ENCODE measurements at places on chromosomes 16 and 17.
A peak's percentile ranks its signal among the peaks of the same experiment; 100 is the strongest.

GRCh38 chr16:71853413-71853812, 7.6 kb downstream of the ATXN1L start:
- DNase-seq = no peak

- no peak for DNase-seq
Observed at GRCh38 chr16:68466174-68466573, 17.9 kb upstream of the SMPD3 start.

GRCh38 chr17:61986898-61987297, 59.1 kb upstream of the INTS2 start:
- DNase-seq = no peak

GRCh38 chr17:62725791-62726249, 82.3 kb downstream of the MARCHF10 start:
- no peak for DNase-seq

DNA sequence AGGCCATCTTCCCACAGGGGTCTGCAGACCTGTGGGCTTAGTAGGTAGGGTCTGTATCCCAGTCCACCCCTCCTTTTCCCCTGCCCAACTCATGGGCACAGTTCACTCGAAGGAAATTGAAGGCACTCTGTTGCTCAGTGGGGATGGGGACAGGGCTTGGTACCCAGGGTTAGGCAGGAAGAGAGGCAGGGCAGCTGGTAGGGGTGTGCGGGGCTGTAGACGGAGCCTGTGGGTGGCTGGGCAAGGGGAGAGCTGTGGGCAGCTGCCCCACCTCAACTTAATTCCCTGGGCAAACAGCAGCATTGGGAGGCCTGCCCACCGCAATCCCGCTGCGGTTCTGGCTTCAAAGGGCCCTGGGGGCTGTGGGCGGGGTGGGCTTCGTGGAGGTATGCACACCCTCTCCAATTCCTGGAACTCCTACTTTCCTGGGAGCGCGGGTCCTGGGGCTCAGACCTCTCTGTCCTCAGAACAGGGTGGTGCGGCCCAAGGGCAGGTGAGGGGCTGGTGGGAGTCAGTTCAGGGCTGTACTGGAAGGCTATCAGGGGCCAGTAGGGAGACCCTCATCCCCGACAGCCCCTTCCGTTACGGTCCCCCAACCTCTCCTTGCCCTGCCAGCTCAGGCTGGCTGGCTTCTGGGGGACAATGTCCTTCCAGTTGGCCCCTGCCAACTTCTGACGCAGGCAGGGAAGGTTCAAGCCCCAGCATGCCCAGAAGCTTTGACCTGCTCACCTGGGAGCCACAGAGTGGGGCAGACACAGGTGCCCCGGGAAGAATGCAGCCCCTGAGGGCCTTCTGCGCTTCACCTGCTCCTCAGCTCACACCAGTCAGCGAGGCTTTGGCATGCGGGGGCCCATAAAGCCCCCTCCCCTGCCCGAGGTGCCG, 9.1 kb downstream of the FOXJ1 start:
- no peak for DNase-seq

GRCh38 chr16:27243725-27244362, 24.7 kb downstream of the NSMCE1 start:
- DNase-seq = no peak

DNA sequence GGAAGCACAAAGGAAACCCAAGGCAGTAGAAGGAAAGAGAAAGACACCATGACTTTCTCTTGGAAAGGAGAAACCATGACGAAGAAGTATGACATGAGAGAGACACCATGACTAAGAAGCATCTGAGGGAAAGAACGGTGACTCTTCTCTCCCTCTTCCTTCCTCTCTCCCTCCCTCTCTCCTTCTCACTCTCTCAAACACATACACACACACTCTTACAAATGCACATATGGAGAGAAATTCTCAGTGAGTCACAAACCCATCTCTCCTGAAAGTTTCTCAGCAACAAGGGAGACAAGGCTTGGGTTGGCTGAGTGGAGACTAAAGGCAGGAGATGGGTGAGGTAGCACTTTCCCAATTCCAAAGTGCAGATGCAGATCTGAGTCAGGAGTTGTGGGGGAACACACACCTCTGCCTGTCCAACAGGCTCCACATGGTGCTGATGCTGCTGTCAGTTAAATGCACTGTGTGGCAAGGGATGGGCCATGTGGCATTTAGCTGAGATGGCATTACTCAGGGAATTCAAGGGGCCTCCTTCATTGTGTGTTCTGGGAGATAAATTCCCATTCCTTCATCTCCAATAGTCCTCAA, 336.7 kb upstream of the C16orf82 start:
- no peak for DNase-seq

GRCh38 chr16:67979955-67980678, at the start of gene DPEP3:
Gene DPEP3 (minus strand): TSS chr16:67980499. CDS start chr16:67980380, 119 bp downstream.
- DNase-seq = no peak

DNA sequence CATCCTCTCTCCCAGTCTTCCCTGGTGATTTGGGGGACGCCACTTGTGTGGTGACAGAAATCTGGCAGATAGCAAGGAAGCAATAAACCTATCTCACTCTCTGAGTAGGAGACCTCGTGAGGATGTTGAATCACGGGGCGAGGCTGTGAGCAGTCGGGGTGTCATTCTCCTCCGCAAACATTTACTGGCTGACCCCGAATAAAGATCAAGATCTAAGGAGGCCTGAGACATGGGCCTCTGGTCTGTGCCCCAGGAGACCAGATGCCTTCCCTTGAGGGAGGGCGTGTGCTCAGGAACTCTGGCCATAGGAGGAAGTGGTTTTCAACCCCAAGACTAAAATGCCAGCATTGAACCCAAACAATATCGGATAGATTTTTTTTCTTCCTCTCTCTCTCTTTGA, 53.1 kb downstream of the FOXL1 start:
- no peak for DNase-seq

DNA sequence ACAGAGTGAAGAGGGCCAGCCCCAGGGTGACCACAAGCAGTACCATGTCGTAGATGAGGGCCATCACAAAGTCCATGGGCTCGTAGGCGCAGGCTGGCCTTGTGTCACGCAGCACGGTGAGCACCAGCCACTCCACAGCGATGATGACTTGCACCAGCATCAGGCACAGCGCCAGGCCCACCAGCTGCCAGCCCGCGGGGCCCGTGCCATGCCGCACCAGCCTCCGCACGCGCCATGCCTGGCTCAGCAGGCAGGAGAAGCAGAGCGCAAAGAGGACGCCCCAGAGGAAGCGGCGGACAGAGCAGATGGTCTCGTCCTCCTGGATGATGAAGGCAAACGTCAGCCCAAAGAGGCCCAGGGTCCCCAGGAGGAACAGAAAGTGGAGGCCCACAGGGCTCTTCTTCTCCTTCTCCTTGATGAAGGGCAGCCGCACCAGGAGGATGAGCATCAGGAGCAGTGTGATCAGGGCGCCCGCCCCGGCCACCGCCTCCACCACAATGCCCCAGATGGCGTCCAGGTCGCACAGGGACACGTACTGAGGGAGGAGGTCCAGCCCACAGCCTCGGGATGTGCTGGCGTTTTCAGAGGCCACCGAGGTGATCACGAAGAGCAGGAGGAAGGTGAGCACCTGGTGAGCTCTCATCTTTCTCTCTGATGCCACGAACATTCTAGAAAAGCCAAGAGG, 12.3 kb downstream of the GPRC5B start:
- peak; percentile 92 for DNase-seq

DNA sequence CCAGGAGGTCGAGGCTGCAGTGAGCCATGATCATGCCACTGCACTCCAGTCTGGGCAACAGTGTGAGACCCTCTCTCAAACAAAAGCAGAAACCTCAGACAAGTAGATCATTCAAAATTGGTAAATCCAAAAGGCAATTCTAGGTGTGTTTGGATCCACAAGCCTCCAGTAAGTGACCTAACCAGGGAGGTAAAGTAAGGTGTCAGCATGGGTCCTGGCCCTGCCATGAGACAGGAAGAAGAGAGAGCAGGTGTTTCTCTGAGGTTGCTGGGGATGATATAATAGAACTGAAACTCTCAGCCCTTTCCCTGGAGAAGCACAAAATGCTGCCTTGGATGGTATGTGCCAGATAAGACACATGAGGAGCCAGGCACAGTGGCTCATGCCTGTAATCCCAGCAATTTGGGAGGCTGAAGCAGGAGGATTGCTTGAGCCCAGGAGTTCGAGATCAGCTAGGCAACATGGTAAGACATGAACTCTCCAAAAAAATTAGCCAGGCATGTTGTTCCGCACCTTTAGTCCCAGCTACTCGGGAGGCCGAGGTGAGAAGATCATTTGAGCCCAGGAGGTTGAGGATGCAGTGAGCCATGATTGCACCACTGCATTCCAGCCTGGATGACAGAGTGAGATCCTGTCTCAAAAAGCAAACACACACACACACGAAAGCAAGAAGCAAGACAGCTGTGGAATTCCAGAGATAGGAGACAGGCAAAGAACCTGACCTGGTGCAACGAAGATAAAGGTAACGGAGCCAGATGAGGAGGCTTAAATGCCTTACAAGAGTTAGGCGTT, 6.5 kb downstream of the TM4SF5 start:
- no peak for DNase-seq

GRCh38 chr17:47896672-47897490, 845 bp downstream of the SP2 start:
- DNase-seq = no peak

- DNase-seq = no peak
Observed at GRCh38 chr16:51157698-51158097, 6.6 kb upstream of the SALL1 start.

GRCh38 chr16:51201604-51202003, 50.5 kb upstream of the SALL1 start:
- no peak for DNase-seq

GRCh38 chr17:75998327-75998795, 2.3 kb upstream of the CDK3 start:
- DNase-seq = no peak

DNA sequence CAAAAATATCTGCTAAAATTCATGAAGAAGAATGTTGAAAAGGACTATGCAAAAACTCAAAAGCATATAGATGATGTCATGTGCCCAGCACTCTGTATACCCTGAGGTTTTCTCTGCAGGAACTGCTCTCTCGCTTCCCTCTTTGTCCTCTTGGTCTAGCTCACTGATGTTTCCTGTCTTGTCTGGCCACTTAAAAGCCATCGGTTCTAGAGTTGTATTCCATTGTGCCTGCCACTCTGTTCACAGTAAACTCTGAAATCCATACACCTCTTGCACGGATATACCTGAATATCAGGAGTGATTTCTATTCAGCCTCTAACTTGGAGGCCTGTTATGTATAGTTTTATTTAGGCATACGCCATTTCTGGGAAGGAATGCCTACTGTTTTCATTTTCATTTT, 101.0 kb upstream of the CNTNAP4 start:
- no peak for DNase-seq

DNA sequence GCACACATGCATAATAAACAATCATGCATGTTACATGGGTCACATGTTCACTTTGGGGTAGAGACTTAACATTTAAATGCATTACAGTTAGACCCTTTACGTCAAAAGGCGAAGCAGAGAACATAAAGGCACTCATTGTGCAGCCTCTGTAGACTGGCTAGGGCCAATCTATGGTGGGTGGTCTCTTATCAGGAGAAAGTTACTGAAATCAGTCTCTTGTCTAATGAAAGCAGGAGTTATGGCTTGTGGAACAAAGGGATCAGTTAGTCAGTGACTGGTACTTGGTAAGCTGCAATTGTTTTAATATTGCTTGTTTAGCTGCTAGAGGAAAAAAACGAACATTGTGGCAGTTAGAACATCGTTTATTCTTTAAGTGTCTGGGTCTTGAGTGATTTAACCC, 1.4 kb upstream of the CNEP1R1 start:
- DNase-seq = no peak

DNA sequence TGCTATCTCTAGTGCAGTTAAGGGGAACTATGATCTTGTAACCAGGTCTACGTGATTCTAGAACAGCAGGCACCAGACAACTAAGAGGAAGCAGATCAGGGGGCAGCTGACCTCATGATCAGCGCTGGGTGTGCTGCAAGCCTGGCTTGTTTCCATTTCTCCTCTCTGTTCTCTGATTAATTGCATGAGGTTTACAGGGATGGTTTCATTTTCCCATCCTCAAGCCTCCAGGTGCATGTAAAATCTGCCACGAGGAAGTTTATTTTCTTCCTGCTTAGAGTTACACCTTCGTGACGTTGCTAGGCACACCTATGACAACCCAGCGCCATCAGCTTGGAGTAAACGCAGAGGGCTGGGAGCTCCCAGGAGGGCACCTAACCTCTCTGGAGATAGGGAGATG, 4.3 kb upstream of the NUPR1 start:
- DNase-seq = peak; percentile 41

- peak; percentile 33 for DNase-seq
Observed at GRCh38 chr16:47851146-47851545, 304.6 kb downstream of the ABCC12 start.

GRCh38 chr17:18027280-18027679, 11.7 kb downstream of the ATPAF2 start:
- DNase-seq = no peak

- no peak for DNase-seq
Observed at GRCh38 chr16:68360547-68360946, 49.7 kb downstream of the PRMT7 start.

DNA sequence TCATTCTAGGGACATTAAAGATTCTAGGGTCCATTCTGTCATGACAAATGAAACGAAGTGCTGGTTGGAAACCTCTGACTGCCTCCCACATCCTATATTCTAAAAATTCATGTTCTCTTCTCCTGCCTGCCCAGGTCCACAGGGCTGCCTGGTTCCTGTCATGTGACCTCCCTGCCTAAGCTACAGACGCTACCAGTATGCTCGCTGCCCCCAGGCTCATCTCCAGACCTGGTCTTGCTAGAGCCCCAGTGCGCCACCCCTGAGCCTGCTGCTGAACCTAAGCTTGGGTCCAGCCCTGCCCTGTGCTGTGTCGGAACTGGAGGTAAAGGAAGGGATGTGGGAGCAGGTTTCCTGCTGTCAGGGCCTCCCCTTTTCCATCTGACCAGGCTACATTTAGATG, 231.6 kb upstream of the CDH5 start:
- DNase-seq = no peak

DNA sequence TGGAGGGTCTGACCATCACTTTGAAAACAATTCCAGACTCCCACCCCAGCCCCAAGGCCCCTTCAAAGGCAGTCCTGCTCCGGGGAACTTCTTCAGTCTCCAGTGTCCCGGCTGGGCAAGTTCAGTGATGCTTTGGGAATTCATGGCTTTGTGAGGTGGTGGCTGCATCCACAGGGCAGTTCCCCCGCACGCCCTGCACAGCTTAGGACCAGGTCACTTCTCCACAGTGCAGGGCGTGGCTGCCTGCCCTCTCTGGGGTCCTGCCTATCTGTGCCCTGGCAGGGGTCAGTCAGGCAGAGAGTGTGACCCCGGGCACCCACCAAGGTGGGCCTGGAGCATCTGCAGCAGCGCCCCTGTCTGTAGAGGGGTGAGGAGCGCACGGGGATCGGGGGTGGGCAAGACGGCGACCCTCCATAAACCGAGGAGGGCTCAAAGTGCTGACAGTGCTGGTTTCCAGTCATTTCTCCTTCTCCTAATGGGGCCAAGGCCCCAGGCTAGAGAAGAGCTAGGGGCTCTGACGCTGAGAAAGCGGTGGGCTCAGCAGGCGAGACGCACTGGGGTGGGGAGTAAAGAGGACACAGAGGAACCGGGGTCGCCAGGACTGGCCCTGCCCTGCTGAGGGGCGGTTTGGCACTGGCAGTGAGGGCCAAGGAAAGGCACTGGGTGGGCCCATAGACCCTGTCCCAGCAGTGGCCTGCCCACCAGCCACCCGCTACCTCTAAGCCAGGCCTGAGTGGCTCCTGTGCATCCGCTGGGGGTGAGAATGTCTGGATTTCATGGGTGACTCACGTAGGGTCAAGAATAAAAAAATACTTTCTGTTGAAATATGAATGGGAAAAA, 4.2 kb upstream of the ARHGAP27 start:
- DNase-seq = no peak

GRCh38 chr16:1772362-1772907, at the start of gene EME2:
Gene EME2 (plus strand): TSS chr16:1772810. CDS start chr16:1773228, 418 bp downstream.
- no peak for DNase-seq

- DNase-seq = no peak
Observed at GRCh38 chr16:59514651-59515050, 780.5 kb upstream of the GOT2 start.

All from Ammon's horn (tissue), 1 donor.